ENCODE measurements at places on chromosomes 1 and 21. TPM values are rescaled to one million over a fixed set of nuclear protein-coding genes. Genes with fewer than 3 reads are reported as not detected.

GRCh38 chr21:21813289-21813688 lies 815.1 kb downstream of the NCAM2 start:
- H3K4me3 ChIP-seq, result no peak overlapping the region
- no peaks in the 10 kb centered on the region for H3K4me1 ChIP-seq
- DNase-seq, result no peak
- no peaks in the 10 kb centered on the region for H3K36me3 ChIP-seq
- no peaks in the 10 kb centered on the region for H3K27me3 ChIP-seq

GRCh38 chr1:81799939-81800694 lies 617 bp upstream of the ADGRL2 start:
- DNase-seq, result no peak
- H3K27ac ChIP-seq, result peak overlapping the region; percentile 98
- peak overlapping the region; percentile 90 for H3K4me3 ChIP-seq

DNA sequence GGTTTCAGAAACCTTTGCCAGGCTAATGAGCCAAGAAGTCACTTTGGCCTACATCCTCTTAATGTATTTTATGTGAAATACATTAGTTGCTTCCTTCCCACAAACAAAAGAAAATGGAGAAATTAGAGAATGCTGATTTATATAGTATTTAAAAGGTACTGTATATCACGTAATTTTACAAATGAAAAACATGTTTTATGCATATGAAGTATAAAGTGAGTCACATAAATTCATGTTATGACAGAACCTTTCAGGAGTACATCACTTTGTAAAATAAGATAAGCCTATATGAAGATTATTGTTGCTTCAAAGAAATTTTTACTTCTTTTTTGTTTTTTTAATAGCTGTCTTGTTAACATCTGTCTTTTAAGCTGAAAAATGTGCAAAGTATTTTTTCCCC lies 4.6 kb downstream of the DR1 start:
- no peaks in the 10 kb centered on the region for H3K27me3 ChIP-seq
- peaks cover 13% of the 10 kb centered on the region for H3K36me3 ChIP-seq
- DNase-seq, result no peak
- peaks cover 82% of the 10 kb centered on the region for H3K4me1 ChIP-seq

DNA sequence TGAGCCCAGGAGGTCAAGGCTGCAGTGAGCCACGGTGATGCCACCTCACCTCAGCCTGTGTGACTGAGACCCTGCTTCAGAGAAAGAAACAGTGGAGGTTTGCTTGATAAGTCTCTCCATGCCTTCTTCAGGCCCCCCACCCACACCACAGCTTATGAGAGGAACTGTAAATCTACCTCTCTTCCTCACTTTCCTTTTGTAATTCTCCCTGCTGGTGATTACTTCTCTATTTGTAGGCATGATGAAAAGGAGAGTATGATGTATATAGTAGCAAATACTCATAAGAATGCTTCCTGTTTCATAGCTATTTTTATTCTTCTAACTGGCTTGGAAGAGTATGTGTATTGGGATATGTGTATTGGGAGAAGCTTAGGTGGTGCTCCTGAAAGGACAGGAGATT lies 186.3 kb downstream of the VPS13D start:
- H3K27me3 ChIP-seq, result no peaks in the 10 kb centered on the region
- H3K27ac ChIP-seq, result no peak overlapping the region
- H3K4me3 ChIP-seq, result no peak overlapping the region
- no peak for DNase-seq
- H3K4me1 ChIP-seq, result no peaks in the 10 kb centered on the region

- no peaks in the 10 kb centered on the region for H3K27me3 ChIP-seq
- H3K4me1 ChIP-seq, result no peaks in the 10 kb centered on the region
- H3K4me3 ChIP-seq, result no peak overlapping the region
- DNase-seq, result no peak
- H3K27ac ChIP-seq, result no peak overlapping the region
These were observed 58.1 kb upstream of the CCDC190 start for GRCh38 chr1:162919034-162919433.

GRCh38 chr1:16294219-16295212 lies 57.5 kb upstream of the CPLANE2 start:
- H3K4me1 ChIP-seq, result peaks cover 12% of the 10 kb centered on the region
- peaks cover 69% of the 10 kb centered on the region for H3K36me3 ChIP-seq
- no peak overlapping the region for H3K27ac ChIP-seq
- no peak for DNase-seq

DNA sequence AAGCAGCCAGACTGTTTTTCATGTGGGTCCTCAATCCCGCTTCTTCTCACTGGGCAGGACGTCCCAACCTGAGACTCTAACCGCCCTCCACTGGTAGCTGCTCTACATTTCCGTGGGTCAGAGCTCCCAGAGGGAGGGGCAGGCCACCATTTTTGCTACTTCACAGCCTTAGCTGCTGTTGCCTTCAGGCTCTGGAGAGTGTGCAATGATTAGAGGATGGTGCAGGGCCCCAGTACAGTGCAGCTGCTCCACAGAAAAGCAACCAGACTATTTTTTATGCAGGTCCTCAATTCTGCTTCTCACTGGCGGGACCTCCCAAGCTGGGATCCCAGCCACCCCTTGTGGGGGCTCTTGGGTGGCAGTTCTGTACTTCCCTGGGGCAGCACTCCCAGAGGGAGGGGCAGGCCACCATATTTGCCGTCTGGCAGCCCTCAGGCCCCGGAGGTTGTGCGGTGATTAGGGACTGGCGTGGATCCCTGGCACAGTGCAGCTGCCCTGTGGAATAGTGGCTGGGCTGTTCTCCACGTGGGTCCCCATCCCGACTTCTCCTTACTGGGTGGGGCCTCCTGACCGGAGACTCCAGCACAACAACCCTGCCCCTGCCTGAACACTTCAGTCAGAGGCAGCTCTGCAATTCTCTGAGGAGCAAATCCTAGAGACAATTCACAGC lies 647.6 kb upstream of the PKN2 start:
- DNase-seq, result no peak
- no peak overlapping the region for H3K27ac ChIP-seq
- no peaks in the 10 kb centered on the region for H3K27me3 ChIP-seq
- no peaks in the 10 kb centered on the region for H3K4me1 ChIP-seq
- no peaks in the 10 kb centered on the region for H3K36me3 ChIP-seq

- no peaks in the 10 kb centered on the region for H3K27me3 ChIP-seq
- no peak for DNase-seq
These were observed 3.3 kb upstream of the C2CD2 start for GRCh38 chr21:41956926-41957729.

GRCh38 chr1:43307458-43308158 lies 6.8 kb downstream of the TIE1 start:
- peaks cover 15% of the 10 kb centered on the region for H3K36me3 ChIP-seq
- no peak for DNase-seq
- no peak overlapping the region for H3K27ac ChIP-seq

The EFNA3 gene
- 0.91 TPM for total RNA-seq

The SLC25A33 gene
- 15.6 TPM for total RNA-seq

DNA sequence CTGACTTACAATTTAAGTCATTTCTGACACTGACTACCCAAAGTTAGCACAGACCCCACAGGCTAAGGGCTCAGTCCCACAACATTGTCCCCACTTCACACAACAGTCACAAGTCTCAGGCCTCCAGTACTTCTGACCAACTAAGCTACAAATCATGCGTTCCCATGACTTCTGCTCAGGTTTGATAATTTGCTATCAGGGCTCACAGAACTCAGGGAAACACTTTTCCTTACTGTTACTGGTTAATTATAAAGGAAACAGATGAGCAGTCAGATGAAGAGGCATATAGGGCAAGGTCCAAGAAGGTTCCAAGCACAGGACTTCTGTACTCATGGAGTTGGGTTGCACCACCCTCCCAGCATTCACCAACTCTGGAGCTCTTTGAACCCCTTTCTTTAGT lies 151.2 kb upstream of the TNR start:
- no peak for DNase-seq
- no peak overlapping the region for H3K4me3 ChIP-seq
- H3K27ac ChIP-seq, result no peak overlapping the region
- no peaks in the 10 kb centered on the region for H3K36me3 ChIP-seq
- no peaks in the 10 kb centered on the region for H3K4me1 ChIP-seq

DNA sequence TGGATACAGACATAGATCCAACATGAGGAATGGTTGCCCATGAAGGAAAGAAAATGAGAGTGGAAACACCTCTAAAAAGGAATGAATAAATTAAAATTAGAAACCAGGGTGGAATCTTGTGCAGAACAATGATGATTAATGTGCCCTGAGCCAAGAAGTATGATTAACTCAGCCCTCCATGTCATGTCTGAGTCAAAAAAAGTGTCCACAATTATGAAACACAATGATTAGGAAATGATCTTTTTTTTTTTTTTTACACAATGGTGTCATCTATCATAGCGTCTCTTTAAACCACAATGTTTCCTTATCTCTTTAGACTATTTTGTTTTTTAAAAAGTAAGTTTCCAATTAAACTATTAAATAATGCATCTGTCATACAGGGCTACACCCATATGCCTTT lies 78.9 kb upstream of the RAB4A start:
- H3K27me3 ChIP-seq, result no peaks in the 10 kb centered on the region
- H3K4me3 ChIP-seq, result no peak overlapping the region
- H3K4me1 ChIP-seq, result no peaks in the 10 kb centered on the region
- no peaks in the 10 kb centered on the region for H3K36me3 ChIP-seq
- DNase-seq, result no peak

DNA sequence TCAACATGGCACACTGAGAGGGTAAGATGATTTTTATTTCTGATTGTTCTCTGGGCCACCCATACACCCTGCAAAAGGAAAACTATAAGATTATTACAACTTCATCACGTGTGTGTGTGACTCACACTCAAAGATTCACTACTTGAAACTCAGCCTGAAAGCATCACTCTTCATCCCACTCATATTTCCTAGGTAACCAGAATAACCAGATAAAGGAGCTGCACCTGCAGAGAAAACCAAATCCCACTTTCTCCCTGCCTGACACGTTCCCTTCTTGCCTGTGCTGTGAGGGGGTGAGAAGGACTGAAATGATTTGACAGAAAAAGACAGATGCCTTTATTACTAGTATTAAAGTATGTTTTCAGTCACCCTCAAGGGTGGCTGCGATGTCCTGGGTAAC lies 131.6 kb downstream of the TGFBR3 start:
- no peaks in the 10 kb centered on the region for H3K36me3 ChIP-seq
- H3K27ac ChIP-seq, result peak overlapping the region; percentile 83
- H3K27me3 ChIP-seq, result no peaks in the 10 kb centered on the region
- H3K4me3 ChIP-seq, result no peak overlapping the region
- peaks cover 92% of the 10 kb centered on the region for H3K4me1 ChIP-seq
- no peak for DNase-seq

The TFF3 gene
- total RNA-seq, result 2.5 TPM

DNA sequence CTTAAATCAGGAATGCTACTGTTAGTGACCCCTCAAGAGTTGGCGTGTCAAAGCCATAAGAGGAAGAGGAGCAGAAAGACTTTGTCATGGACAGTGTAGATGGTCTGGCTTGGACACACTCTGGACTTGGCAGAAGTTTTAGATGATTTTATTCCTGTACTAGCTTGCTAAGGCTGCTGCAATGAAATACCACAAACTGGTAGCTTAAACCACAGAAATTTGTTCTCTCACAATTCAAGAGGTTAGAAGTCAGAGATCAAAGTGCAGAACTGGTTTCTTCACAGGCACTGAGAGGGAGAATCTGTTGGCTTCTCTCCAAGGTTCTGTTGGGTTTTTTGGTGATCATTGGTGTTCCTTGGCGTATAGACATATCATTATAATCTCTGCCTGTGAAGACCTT lies 869.8 kb upstream of the B3GALT2 start:
- no peak for DNase-seq
- H3K27me3 ChIP-seq, result no peaks in the 10 kb centered on the region
- H3K4me1 ChIP-seq, result no peaks in the 10 kb centered on the region
- H3K4me3 ChIP-seq, result no peak overlapping the region
- no peak overlapping the region for H3K27ac ChIP-seq

Data from esophagus muscularis mucosa (tissue), 4 donors.